ENCODE measurements at places on chromosomes 12 and 14.

- no peak for DNase-seq
Measured at GRCh38 chr14:73176685-73177084, 40.4 kb downstream of the PSEN1 start.

GRCh38 chr12:114954511-114955055 lies 270.6 kb upstream of the TBX3 start:
- no peak for DNase-seq

GRCh38 chr14:75046899-75047298 lies 4.4 kb downstream of the MLH3 start:
- DNase-seq, result no peak

GRCh38 chr12:103748002-103748401 lies 93.0 kb downstream of the NT5DC3 start:
- DNase-seq, result no peak

Measured in stimulated activated CD4-positive, alpha-beta T cell treated with anti-CD3 and anti-CD28 coated beads, Interleukin-12 subunit alpha, Interleukin-12 subunit beta, amount 100 ng/mL, for 24 hours (primary cell).